NT2/D1 (cell line): ENCODE measurements at places on chromosomes 5 and 9.

DNA sequence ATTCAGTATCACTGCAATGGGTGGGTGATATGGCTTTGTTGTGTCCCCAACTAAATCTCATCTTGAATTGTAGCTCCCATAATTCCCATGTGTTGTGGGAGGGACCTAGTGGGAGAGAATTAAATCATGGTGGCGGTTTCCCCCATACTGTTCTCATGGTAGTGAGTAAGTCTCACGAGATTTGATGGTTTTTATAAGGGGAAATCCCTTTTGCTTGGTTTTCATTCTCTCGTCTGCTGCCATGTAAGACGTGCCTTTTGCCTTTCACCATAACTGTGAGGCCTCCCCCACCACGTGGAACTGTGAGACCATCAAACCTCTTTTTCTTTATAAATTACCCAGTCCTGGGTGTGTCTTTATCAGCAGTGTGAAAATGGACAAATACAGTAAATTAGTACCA lies 9.5 kb upstream of the NANS start:
- no peak for DNase-seq

- no peak for DNase-seq
Observed at GRCh38 chr9:108967916-108968315, 33.7 kb downstream of the ABITRAM start.

DNA sequence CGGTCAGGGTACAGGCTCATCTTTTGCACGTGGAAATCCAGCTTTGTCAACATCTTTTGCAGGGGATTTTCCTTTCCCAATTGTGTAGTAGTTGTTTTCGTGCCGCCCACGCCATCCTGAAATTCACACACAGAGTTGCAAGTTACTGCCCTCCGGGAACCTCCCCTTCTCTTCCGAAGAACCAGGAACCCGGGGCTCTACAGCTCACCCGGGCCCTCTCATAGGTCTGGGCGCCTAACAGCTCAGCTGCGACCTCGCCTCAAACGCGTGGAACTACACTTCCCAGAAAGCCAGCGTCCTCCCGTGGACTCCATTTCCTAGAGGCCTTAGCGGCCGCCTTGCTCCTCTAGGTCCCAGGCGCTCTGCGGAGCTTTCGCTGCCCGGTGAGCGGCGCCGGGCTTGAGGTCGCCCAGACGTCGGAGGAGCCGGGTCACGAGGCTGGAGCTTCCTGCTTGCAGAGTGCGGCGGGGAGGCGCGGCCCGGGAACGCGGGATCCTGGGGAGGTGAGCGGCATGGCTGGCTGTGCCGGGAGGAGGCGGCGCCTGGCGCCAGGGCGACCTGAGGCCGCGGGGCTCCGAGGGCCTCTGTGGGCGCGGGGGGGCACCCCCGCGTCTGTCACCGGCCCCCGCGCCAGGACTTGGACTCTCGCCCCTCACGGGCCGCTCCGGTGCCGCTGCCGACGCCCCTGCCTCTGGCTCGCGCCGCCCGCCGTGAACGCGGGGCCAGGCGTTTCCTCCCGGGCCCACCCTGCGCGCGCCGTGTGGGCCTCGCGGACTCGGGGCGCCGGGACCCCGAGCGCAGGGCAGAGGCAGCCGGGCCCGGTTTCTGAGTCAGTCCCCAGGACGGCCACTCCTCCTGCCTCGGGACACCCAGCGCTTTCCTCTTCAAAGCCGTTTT lies at the start of gene ZNF354B:
TSS of gene ZNF354B (plus strand) at position 329 of the 897 bp plus-strand sequence. CDS start 1,095 bp downstream, outside the sequence.
- DNase-seq, result peak; percentile 86

DNA sequence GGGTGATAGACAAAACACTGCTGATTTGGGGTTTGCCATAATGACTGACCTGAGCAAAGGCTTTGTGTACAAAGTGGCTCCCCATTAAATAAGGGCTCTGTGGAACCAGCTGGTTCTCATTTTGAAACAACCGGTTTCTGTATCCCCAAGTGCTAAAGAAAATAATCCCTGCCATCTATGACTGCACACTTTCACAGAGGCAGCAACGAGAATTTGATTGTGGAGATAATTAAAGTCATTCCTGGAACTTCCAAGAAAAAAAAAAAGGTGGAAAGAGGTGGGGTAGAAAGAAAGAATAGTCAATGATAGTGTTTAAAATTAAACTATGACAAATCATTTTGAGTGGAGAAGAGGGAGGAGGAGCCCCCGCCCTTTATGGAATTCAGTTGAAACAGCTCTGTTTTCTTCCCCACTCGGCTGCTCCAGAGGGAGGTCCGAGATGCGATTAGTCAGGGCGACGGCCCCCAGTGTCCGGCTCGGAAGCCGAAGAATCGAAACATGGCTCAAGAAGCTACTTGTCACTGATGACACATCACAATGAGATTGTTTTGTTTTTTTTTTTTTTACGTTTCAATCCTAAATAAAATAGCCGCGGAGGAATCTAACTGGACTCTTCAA lies 38.4 kb downstream of the EBF1 start:
- no peak for DNase-seq

DNA sequence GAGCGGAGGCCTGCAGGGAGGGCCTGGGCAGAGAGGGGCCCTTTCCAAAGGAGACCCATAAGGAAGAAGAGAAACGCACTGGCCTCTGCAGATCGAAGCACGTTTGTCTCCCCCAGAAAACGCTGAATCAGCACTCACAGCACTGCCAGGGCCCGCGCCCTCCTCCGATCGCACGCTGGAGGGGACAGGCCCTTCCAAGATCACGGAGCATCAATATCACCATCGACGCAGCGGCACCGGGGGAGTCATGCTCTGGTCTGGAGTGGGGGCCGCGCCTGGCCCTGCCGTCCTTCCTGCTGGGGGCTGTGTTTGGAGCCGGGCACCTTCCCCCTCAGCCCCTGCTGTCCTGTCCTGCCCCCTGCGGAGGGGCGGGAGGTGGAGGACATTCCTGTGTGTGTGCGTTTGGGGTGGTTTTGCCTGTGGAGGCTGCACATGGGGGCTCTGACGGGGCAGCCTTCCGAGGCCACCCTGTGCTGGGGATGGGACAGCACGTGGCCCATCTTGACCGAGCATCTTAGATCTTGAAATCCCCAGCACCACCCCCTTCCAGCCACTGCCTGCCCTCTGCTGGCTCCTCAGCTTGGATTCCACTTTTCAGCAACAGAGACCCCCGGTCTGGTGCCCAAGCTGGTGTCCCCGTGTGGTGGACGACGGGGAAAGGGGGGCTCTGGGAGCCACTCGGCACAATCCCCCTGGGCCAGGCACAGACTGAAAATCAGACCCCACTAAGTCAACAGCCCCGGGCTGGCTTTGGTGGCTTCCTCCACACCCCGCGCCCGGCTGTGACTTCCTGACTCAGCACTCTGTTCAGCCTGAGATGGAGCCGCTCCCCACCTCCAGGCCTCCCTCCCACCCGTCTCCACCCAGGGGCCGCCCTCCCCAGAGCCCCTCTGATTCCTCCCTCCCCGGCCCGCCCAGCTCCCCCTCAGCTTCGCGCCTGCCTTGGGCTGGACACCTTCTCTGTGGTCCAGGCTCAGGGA lies 8.3 kb downstream of the TMEM250 start:
- no peak for DNase-seq

- DNase-seq, result no peak
Observed at GRCh38 chr5:61339764-61340163, 7.7 kb downstream of the ZSWIM6 start.

DNA sequence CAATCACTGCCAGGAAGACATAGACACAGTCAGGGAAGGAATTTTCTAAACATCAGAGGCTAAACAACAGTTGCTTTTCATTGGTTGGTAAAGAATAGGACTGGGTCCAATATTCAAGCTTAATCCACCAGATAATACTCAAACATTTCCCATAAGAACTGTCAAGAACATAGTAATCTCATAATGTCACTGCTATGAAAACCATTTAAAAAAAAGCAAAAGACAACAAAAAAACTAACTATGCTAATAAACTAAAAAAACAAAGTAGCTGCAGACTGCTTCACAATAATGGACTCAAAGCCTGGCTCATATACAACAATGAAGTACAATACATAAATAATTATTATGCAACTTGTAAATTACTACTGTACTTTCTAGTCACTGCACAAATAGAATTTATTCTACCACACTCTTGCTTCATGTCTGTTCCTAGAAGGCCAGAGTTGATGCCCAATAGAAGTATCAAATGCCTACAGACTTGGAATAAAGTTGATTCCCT lies 148.7 kb downstream of the MLLT3 start:
- DNase-seq, result no peak

GRCh38 chr5:170597872-170598271 lies 94.1 kb downstream of the KCNIP1 start:
- no peak for DNase-seq

- no peak for DNase-seq
Observed at GRCh38 chr5:31934156-31934555, 240.0 kb downstream of the GOLPH3 start.

GRCh38 chr9:134436379-134436762 lies 110.1 kb downstream of the RXRA start:
- DNase-seq, result no peak

DNA sequence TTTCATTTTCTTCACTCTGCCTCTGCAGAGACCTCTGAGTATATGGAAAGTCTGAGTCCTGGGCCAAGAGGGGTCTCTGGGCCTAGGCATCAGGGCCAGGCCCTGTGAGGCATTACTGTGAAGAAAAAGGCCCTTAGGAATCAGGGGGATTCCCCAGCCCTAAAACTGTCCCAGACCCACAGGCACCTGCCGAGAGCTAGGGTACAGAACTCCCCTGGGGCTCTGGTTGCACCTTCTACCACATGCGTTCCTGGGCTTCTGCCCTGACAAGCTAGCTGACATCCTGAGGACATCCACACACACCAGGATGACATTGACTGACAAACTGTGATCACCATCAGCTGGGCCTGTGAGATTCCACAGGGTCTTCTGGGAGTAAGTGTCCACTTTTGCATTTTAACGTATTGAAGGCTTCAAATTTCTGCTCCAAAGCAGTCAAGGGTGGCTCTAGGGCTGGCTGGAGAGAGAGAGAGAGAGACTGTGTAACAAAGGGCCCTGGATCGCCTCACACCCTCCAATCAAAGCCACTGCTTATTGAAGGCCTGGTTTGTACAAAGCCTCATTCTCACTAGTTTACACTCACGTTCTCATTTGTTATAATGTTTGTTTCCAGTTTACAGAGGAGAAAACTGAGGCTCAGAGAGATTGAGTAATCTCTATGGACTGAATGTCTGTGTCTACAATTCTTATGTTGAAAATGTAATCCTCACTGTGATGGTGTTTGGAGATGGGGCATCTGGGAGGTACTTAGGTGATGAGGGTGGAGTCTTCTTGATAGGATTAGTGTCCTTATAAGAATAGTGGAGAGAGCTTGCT lies 45.1 kb downstream of the TGFBI start:
- DNase-seq, result no peak

- DNase-seq, result no peak
Observed at GRCh38 chr5:167783145-167783817, 508.2 kb upstream of the WWC1 start.

- DNase-seq, result peak; percentile 6
Observed at GRCh38 chr9:74838351-74838750, 49.4 kb downstream of the TRPM6 start.

GRCh38 chr5:170221327-170221741 lies 11.5 kb upstream of the C5orf58 start:
- peak; percentile 68 for DNase-seq

DNA sequence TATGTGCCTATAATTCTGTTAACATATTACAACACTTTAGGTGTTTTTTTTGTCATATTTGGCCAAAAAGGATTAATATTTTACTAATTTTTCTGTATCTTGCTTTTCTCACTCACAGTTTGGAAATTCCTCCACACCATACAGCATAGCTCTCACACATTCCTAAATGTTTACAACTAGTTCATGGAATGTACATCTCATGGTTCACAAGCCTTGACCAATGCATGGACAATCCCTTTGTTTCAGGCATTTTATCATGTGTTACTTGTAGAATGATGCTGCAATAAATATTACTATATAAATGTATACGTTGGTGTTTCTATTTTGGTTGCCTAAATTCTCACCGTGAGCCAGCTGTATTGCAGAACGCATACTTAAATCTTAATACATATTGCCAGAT lies 80.5 kb upstream of the SPATA31C2 start:
- DNase-seq, result no peak

DNA sequence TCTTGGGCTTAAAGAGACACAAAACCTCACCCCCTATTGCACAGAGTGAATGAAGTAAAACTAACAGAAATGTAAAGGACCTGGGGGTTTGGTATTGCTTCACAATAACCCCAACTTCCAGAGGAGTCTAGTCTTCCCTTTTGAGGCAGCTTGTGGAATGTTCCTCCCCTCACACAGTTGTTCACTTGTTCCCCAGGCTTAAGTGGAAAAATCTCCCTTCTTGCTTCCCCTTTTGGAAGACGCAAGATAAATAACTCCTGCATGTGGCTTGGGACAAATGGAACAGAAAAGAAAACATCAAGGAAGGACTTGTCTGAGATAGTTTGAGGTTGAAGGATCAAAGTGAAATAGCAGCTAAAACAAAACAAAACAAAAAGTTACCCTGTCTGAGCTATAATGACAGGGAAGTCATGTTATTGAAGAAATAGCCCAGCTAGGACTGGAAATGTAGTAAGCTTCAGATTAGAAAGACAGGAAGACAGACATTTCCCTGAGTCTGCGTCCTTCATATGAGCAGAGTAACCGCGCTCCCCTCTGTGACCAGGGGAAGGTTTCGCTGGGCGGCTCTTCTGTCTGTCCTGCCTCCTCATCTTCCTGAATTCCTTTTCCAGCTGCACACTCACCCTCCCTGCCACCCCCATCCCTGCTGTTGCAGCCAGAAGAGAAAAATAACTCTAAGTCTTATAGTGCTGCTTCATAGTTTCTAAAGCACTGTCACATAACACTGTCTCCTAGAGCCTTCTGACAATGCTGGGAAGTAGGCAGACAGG lies 8.8 kb downstream of the SPARC start:
- DNase-seq, result no peak

DNA sequence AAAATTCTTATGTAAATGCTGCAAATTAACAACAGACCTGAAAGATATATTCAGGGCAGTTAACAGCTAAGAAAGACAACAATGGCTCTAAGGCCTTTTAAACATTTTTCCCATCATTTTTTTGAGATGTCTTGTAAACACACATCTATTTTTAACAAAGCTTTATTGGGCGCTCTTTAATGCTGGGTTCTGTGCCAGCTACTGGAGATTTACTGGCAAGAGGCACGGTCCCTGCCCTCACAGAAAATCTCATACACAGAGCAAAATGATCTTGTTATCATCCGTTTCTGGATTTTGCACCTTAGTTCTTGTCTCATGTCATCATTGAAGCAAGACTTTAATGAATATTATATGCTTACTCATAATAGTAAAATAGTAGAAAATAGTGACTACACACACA lies 1022.3 kb upstream of the WWC1 start:
- no peak for DNase-seq

GRCh38 chr5:64744914-64745313 lies 23.6 kb downstream of the SREK1IP1 start:
- no peak for DNase-seq

DNA sequence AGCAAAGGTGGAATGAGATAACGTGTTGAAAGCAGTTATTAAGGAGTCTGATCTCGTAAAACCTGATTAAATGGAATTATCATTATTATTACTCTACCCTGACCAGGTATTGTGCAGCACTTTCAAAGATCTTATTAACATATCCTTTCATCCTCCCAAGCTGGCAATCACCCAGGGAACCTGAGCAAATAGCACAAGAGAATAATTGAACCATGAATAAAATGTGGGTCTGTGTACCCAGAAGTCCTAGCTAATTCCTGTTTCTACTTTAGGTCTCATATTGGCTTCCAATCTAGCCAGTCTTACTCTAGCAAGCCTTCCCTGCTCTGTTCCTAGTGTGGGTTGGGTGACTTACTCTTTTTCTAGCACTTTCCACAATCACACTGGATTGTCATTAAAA lies 162.2 kb upstream of the STK32A start:
- no peak for DNase-seq
